Psoas muscle (tissue), 8 donors: ENCODE measurements at places on chromosomes 3 and 15. TPM values are rescaled to one million over a fixed set of nuclear protein-coding genes. Genes with fewer than 3 reads are reported as not detected.

CFAP100 gene
- not detected for polyA plus RNA-seq

APEH gene
- 89.1 TPM for polyA plus RNA-seq

SLC25A20 gene
- polyA plus RNA-seq, result 48.5 TPM

ENTPD3 gene
- polyA plus RNA-seq, result 0.27 TPM

HGD gene
- polyA plus RNA-seq, result 0.13 TPM

GP9 gene
- polyA plus RNA-seq, result 0.21 TPM

MESP1 gene
- 2.5 TPM for polyA plus RNA-seq

CSTA gene
- 0.67 TPM for polyA plus RNA-seq

HRG gene
- polyA plus RNA-seq, result not detected
